ENCODE measurements at places on chromosomes 2 and 18.

DNA sequence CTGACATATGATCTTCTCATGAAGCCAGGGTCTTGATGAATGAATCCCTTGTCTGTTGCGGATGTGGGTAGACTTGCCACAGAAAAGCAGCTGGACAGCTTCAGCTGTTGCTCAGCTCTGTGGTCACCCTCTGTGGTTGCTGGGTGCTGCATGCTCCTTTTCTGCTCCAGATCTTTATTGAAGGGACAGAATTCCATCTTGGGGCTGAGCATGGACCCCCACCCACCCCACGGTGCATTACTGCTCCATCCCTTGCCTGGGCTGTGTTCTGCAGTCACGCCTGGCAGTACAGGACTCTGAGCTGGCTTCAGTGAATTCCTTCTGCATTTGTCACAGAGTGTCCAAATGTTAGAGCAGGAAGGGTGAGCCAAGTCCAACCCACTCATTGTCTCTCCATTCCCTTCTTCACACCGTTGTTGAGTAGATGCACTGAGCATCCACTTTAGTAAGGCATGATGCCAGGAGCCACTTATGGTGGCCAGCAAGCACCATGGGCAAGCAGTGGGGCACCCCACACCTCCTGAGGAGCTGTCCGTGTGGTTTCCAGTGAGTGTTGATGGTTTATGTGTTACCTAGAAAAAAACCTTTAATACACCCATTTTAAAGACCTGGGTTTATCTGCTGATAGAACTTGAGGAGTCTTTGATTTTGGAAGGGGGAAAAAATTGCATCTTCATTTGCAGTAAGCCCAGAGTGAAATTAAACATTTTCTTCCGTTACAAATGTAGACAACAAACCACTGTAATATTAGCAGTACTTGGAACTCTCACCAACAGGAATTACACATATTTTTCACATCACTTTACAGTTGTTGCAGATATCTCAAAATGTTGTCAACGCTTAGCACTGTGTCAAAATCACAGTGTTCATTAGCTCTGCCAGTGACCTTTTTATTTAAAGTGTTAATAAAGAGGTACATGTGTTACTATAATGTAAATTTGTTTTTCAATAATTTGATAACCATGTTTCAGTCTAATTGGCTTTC lies 14.7 kb upstream of the ITGB6 start:
- no peak for DNase-seq

- no peak for DNase-seq
Measured at GRCh38 chr2:97911206-97911921, 84.4 kb downstream of the TMEM131 start.

DNA sequence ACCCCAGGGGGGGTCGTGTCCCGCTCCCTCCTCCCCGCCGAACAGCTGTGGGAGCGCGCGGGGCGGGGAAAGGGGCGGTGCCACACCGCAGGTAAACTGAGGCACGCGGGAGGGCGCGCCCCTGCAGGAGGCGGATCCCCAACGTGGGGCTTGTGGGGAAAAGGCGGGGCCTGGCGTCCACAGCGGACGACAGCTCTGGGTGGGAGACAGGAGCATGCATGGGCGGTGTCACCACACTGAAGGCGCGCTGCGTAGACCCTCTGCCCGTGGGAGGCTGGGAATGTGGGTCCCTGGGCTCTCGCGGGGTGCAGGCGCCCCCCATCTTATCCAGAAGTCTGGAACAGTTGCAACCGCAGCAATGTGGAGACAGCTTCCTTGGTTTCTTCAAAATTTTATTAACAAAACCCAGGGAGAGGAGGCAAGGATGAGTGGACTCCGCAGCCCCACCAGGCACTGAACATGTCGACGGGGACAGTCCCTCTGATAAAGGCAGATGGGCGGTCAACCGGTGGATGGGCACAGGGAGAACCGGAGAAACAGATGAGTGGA lies 723 bp upstream of the MBD1 start:
- DNase-seq: no peak

- DNase-seq: no peak
Measured at GRCh38 chr2:166417669-166418068, 41.9 kb upstream of the SCN9A start.

DNA sequence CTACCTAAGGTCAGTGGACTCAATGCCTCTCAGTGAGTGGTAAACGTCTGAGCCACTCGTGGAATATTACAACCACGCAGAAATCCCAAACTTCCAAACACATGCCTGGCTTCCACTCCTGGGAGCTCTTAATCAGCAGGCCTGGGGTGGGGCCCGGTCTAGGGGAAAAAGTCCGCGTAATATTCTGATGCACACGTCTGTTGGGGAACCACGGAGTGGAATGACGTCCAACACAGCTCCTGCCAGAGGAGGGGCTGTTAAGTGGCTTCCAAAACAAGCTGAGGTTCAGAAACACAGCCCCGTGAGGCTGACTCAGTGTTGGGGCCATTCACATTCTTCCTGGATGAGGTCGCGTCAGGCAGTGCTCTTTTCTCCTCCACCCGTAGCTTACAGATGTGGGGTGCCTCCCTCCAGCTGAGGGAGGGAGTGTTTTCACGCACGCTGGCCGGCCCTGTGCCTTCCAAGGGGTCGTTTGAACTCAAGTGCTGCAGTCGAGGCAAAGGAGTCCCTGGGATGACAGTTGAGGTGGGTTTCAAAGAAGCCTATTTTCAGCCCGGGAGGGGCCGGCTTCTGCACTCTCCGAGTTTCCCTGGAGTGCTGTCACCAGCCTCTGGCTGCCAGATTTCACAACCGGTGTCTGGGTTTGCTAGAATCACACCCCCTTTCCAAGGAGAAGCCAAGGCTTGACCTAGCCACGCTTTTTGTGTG lies 73.1 kb downstream of the ACKR3 start:
- DNase-seq: no peak

DNA sequence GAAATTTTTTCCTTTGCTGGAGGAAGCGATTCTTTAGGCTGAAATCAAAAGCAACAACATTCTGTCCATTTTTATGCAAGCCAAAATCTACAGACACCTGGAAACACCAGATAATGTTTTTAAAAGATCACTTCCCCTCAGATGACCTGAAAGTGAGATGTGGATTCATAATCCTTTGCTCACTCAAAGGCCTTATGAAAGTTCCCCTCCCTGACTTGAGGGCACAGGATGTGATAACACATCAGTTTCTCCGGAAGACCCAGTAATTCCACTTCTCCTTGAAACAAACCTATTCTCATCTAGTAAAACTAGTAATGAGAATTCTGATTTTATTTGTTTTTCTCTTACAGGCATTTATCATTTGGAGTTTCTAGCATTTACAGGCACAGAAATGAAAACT lies 218.3 kb upstream of the RND3 start:
- no peak for DNase-seq

GRCh38 chr2:171244970-171245782 lies 84.5 kb upstream of the TLK1 start:
- DNase-seq: no peak

DNA sequence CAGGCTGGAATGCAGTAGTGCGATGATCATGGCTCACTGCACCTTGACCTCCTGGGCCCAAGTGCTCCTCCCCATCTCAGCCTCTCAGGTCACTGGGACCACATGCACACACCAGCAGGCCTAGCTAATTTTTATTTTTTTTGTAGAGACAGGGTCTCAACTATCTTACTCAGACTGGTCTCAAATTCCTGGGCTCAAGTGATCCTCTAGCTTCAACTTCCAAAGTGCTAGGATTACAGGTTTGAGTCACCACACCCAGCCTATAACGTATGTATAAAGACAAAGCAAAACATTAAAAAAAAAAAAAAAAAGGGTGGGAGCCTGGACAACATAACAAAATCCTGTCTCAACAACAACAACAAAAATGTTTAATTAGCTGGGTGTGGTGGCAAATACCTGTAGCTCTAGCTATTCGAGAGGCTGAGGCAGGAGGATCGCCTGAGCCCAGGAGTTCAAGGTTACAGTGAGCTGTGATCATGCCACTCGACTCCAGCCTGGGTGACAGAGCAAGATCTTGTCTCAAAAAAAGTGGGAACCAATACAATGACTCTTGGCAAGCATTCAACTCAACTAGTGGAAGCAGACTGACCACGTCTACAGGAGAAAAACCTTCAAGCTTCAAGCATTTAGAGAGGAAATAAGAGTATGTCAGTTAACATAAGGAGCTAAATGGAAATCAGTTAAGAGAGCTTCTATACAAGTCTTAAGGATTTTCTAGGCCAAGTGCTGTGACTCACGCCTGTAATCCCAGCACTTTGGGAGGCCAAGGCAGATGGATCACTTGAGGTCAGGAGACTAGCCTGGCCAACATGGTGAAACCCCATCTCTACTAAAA lies 2.6 kb downstream of the GTF3C2 start:
- DNase-seq: no peak

GRCh38 chr18:45540125-45540524 lies 75.2 kb upstream of the SLC14A2 start:
- DNase-seq: no peak

DNA sequence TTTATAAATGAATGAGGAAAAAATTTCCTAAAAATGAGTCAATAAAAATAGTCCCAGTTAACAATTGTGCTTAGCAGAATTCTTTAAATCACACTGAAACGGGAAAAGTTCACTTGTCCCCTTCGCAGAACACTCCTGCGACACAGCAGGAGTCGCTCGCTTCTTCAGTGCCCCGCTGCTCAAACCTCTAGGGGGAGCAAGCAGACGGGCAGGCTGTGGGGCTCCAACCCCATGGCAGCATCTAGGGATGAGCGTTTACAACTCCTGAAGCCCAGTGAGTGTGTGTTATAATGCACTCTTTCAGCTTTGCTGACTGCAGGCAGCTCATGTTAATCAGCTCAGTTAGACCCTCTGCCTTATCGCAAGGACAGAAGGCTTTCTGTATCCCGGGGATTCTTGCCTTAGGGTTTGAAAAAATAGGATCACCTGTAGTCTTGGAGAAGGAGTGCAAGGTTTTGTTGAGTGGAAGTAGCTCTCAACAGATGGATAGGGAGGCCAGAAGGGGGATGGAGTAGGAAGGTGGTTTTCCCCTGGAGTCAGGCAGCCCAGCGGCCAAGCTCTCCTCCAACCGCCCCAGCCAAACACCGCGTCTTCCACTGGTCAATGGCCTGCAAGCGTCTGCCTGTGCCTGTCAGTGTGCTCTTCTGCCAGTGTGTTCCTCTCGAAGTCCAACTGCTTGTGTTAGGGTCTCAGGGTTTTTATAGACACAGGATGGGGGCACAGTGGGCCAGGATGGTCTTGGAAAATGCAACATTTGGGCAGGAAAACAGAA lies 1977.7 kb upstream of the LRRTM1 start:
- no peak for DNase-seq

DNA sequence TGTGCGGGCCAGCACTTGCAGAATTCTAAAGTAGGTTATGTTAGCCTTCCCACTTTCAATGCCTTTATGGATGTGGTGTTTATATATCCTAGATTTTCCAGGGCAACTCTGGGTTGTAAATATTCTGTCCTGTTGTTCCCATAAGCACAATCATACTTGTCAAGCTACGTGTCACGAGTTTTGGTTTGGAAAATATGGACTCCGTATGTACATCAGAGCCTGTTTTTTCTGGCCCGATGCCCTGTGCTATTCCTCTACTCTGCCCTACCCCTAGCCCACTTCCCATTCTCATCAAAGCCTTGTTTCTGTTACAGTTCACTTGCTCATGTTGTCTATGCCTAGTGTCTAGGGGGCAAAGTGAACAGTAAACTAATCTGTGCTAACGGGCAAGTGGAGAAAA lies 27.0 kb upstream of the ZEB2 start:
- no peak for DNase-seq

DNA sequence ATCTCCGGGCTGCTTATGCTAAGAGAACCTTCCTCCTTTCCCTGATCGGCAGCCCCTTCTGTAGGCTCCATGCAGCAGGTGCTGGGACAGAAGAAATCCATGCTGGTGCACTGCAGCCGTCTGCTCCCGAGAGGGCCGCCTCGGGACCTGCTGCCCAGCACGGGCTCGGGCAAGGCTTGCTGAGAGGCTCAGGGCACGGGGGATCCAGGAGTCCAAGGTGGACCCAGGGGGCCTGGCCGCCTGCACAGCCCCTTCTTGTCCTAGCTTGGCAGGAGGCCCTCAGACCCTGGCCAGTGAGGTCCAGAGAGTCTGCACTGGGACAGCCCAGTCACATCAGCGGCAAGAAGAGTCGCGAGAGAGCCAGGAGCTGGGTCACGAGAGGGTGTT lies 13.3 kb upstream of the DUSP2 start:
- no peak for DNase-seq

DNA sequence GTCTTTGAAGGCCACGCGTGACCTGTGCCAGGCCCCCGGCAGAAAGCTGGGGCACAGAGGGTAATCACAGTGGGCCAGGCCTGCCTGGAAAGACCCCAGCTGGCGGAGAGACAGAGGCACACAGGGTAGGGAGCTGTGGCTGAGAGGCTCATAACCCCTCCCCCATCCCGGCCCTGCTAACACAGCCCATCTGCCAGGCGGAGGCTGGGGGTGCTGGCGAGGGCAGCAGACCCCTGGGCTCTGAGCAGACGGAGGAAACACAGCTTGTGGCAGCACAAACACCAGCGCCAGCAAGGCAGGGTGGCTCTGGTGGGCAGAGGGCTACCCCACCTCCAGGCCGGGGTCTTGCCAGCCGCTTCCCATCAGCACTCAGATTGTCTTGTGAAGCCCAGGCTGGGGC lies 19.0 kb downstream of the HS6ST1 start:
- no peak for DNase-seq

GRCh38 chr18:68221111-68221724 lies 493.7 kb downstream of the TMX3 start:
- no peak for DNase-seq

DNA sequence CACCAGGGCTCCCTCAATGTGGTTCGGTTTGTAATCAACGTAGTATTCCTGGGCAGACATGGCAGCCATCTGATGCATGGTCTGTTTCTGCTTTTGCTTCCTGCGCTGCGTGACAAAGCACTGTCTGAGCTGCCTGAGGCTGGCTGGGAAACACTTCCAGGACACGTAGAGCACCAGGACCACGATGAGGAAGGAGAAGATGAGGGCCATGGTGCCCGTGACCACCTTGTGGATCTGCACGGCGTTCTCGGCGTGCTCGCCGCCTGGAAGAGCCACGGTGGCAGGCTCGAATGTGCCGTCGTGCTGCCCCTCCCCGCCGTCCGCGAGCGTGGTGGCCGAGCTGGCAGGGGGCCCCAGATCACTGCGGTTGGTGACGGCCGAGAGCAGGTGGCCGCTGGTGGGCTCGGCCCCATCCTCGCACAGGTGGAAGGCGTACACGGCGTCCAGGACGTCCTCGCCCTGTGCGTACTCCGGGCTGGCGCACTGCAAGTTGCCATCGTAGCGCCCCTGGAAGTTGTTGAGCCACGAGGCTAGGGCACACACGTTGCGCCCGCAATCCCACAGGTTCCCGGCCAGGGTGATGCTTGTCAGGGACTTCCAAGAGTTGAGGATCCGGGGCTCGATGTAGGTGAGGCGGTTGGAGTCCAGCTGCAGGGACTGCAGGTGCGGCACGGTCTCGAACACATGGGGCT lies 2.1 kb downstream of the LRRTM1 start:
- DNase-seq: no peak

DNA sequence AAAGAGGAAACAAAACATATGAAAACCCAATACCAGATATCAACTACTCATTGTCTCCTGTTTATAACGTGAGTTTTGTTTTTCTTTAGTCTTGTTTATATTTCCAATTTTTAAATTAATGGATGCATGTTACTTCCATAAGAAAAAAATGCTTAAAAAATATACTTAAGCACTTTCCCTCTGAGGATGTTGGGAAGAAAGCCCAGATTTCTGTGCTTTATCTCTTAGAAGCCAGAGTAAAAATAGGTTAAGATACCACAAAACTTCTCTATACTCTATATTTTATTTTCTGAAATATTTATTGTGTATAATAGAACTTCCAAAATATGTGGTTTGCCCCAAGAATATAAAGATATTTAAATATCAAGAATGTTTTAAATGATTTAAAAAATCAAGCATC lies 633.9 kb downstream of the STK39 start:
- no peak for DNase-seq

GRCh38 chr2:19774805-19775176 lies 127.0 kb downstream of the TTC32 start:
- DNase-seq: no peak

GRCh38 chr18:39166776-39167175 lies 1601.2 kb upstream of the CELF4 start:
- DNase-seq: no peak

All from T-cell (primary cell).